GM04503 (cell line): ENCODE measurements at places on chromosomes 2 and 18.

- DNase-seq, result no peak
Observed at GRCh38 chr2:85828725-85829124, 60.1 kb downstream of the ST3GAL5 start.

DNA sequence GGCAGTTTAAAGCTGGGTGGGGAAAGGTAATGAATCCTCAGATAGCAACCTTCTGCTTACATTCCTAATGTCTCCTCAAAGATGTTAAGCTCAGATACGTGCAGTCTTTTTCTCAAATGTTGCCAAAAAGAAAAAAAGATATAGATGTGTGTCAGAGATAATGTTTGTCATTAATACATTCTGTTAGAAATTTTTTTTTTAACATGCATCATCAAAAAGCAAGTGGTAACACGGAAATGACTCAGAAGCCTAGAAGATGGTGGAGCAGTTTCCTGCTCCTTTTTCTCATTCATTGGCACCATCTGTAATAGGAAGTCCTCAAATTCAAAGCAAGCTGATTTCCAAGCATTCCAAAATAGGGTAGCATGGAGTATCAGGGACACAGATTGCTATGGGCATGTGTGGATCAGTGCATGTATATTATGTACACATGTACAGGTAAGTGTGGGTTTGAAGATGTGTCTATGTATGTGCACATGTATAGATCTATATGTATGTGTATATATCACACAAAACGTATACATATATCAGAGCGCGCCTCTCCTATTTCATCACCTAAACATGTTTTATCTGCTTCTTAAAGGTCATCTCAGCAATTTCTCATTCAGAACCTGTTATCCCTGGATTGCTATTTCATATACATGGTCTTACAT, 79.9 kb upstream of the ITGB6 start:
- no peak for DNase-seq

GRCh38 chr2:75462721-75463120, 98.0 kb downstream of the EVA1A start:
- no peak for DNase-seq

DNA sequence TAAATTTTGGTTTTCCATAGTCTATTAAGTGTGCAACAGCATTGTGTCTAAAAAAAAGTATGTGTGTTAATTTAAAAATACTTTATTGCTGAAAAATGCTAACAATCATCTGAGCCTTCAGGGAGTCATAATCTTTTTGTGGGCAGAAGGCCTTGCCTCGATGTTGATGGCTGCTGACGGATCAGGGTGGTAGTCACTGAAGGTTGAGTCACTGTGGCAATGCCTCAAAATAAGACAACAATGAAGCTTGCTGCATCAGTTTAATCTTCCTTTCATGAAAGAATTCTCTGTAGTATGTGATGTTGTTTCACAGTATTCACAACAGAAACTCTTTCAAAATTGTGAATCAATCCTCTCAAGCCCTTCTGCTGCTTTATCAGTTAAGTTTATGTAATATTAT, 31.3 kb downstream of the HDHD2 start:
- peak; percentile 77 for DNase-seq

DNA sequence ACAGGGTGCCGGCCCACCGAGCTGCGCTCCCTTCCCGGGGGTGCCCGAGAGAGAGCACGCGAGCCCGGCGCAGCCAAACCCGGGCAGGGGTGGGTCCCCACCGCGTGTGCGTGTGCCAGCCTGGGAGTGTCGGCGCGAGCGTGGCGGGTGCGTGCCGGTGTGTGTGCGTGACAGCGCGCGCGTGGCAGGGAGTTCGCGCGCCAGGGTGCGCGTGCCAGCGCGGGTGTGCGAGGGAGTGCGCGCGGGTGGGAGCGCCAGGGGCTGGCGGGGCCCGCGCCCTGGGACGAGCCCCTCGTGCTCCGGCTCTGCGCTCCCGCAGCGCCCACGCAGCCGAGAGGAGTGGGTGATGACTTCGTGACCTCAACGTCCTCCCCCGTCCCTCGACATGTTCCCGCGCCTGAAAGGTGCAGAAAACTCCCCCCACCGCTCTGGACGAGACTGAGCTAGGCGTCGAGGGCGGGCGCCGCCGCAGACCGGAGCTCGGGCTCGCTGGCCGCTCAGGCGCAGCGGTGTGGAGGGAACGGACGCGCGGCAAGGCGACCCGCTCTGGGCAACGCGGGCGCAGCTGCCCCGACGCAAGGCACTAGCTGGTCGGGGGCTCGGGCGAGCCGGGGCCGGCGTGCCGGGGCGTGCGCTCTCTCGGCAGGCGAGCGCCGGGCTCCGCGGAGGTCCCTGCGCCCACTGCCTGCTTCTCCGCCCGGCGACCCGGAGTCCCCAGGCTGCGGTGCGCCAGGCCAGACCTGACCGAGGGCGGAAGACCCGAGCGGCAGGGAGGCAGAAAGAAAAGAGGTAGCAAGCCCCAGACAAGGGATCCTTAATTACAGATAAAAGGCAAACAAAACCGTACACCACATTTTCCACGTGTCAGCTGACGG, 582.8 kb downstream of the ZEB2 start:
- DNase-seq, result no peak

GRCh38 chr2:20578266-20578894, 72.5 kb downstream of the HS1BP3 start:
- no peak for DNase-seq

- DNase-seq, result no peak
Observed at GRCh38 chr18:42976869-42977590, 138.5 kb downstream of the RIT2 start.

GRCh38 chr2:9150568-9150900, 56.1 kb upstream of the ASAP2 start:
- DNase-seq, result no peak

GRCh38 chr2:55391155-55391554, 28.5 kb downstream of the CCDC88A start:
- DNase-seq, result no peak

- no peak for DNase-seq
Observed at GRCh38 chr2:64439194-64439593, 14.8 kb upstream of the LGALSL start.

- DNase-seq, result peak; percentile 29
Observed at GRCh38 chr2:229454934-229455631, 184.0 kb upstream of the PID1 start.

DNA sequence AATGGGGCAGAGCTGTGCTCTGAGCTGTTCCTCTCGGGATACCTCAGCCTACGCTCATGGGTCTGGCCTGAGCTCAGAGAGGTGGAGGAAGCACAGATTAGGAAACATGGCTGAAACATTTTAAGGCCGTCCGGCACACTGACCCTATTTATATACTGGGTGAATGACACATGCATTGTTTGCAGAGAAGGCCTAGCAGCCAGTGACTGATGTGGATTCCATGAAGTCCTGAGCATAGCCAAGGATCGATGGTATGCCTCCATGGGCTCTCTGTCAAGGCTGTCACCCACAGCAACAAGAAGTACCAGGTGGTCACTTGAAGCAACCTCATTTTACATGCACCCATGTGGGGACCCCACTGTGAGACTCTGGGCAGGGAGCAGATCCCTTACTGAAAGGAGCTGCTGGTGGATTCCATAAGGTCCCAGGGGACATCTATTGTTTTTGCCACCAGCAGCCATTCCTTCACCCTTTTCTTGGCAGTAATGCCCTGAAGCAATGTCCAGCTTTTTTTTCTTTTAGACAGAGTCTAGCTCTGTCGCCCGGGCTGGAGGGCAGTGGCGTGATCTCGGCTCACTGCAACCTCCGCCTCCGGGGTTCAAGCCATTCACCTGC, 8.4 kb downstream of the PTMA start:
- no peak for DNase-seq

- peak; percentile 93 for DNase-seq
Observed at GRCh38 chr2:45353879-45354278, 257.2 kb downstream of the SRBD1 start.

- DNase-seq, result no peak
Observed at GRCh38 chr18:76487782-76488181, 7.3 kb downstream of the ZNF516 start.

- DNase-seq, result no peak
Observed at GRCh38 chr2:28930205-28930604, 35.7 kb downstream of the WDR43 start.

- peak; percentile 98 for DNase-seq
Observed at GRCh38 chr2:162092658-162093556, 18.9 kb upstream of the DPP4 start.

GRCh38 chr2:86794861-86795260, 4.1 kb upstream of the CD8A start:
- no peak for DNase-seq

- no peak for DNase-seq
Observed at GRCh38 chr2:83017366-83018090, 1441.6 kb downstream of the SUCLG1 start.

- DNase-seq, result no peak
Observed at GRCh38 chr2:225458431-225459117, 59.1 kb downstream of the NYAP2 start.

- DNase-seq, result no peak
Observed at GRCh38 chr2:97740590-97741182, 27.3 kb downstream of the ZAP70 start.
